Esophagus (tissue), 2 donors: ENCODE measurements at places on chromosomes 11 and 22. TPM values are rescaled to one million over a fixed set of nuclear protein-coding genes. Genes with fewer than 3 reads are reported as not detected.

OR51B2 gene
- not detected for polyA plus RNA-seq

MICAL3 gene
- 6.2 TPM for polyA plus RNA-seq

NLRP14 gene
- 0.01 TPM for polyA plus RNA-seq

TTC12 gene
- 3.8 TPM for polyA plus RNA-seq
